ENCODE measurements at places on chromosomes 13 and 19.
A peak's percentile ranks its signal among the peaks of the same experiment; 100 is the strongest.

DNA sequence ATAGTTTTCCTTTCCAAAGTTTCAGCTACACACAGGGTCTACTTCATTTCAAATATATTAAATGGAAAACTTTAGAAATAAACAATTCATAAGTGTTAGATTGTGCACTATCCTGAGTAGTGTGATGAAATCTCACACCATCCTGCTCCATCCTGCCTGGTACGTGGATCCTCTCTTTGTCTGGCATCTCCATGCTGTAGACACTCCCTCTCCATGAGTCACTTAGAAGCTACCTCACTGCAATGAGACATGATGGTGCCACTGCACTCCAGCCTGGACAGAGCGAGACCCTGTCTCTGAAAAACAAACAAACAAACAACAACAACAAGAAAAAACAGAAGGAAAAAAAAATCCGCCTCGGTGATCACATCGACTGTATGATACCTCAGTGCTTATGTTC is 191.8 kb downstream of the PCCA start:
- peak; percentile 47 for DNase-seq

- peak; percentile 61 for DNase-seq
Observed at GRCh38 chr13:43303033-43303729, 279.8 kb downstream of the DNAJC15 start.

DNA sequence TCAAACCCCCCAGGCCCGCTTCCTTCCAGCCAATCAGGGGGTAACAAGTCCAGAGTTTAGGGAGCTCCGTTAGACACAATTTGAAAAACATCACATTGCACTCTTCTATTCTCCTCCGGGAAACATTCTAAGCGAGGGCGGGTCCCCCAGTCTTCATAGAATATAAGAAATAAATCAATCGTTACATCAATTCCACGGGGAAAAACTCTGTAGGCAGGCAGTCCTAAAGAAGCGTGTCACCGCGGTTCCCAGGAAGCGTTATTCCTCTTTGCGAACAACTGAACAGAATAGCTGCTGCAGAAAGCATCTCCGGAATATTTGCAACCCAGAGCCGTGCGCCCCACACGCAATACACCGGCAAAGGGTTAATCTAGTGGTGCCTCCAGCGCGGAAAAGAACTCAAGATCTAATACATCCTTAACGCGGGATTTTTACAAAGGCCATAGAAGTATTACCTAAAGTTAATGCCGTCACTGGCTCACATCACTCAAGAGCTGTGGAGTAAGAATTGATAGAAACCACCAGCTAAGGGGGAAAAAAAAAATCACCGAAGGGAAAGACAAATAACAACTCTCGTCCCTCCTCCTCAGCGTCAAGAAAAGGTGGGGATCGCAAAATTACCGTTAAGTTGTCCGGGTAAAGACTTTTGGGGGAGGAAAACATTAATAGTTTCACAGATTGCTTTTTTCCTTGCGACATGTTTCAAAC is 65.1 kb downstream of the KCNRG start:
- peak; percentile 52 for DNase-seq

DNA sequence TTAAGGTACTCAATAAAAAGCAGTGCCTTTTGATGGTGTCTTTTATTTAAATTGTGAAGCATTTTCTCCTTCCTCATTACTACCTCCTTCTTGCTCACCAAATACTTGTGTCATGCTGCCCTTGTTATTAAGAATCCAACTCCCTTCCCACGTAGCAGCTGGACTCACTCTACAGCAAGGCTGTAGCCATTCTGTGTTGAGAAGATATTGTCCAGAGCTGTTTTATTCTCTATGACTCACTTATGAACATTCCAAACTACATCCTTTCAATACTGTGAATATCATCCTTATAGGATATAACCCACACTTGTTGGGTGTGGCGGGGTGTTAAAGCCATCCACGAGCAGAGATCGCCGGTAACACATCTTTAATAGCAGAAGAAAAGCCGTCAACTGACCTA is 1671.5 kb upstream of the SLC10A2 start:
- DNase-seq, result peak; percentile 8

GRCh38 chr13:41352935-41353840 is 42.1 kb downstream of the NAA16 start:
- DNase-seq, result peak; percentile 67

DNA sequence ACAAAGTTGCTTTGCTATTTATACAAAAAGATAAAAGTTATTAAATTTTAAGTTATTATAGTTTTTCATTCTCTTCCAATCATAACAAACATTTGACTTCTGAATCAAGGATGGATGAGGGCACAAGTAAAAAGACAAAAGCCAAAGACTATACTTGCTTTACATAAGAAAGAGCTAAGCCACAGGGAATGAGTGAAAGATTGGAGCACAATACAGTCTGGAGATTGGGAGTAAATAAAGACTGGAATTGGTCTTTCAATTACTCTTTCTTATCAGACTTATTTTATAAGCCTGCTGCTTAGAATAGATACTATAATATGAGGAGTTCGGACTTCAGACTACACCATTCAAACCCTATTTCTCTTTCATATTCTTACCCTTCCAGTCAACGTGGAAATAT is 1874.1 kb upstream of the PRR20A start:
- DNase-seq, result no peak

DNA sequence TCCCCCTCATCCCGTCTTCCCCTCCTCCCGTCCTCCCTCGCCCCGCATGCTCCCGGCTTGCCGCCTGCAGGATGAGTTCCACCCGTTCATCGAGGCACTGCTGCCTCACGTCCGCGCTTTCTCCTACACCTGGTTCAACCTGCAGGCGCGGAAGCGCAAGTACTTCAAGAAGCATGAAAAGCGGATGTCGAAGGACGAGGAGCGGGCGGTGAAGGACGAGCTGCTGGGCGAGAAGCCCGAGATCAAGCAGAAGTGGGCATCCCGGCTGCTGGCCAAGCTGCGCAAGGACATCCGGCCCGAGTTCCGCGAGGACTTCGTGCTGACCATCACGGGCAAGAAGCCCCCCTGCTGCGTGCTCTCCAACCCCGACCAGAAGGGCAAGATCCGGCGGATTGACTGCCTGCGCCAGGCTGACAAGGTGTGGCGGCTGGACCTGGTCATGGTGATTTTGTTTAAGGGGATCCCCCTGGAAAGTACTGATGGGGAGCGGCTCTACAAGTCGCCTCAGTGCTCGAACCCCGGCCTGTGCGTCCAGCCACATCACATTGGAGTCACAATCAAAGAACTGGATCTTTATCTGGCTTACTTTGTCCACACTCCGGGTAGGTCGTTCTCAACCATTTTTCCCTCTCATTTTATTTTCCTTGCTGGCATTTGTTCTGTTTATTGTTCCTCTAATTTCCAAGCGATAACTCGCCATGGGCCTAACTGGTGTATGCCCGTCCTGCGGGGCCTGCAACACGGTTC is 29.8 kb downstream of the NFIX start:
- DNase-seq, result no peak

DNA sequence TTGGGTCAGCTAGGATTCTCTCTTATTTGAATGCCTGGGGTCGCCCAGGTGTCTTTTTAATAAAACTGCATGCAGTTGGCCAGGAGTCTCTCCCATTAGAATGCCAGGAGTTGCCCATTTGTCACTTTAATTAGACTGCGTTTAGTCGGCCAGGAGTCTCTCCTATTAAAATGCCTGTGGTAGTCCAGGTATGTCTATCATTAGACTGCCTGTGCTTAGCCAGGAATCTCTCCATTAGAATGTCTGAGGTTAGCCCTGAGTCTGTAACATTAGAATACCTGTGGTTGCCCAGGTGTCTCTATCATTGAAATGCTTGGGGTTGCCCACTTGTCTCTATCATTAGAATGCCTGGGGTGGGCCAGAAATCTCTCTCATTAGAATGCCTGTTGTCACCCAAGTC is 1470.9 kb downstream of the UQCRFS1 start:
- DNase-seq, result no peak

DNA sequence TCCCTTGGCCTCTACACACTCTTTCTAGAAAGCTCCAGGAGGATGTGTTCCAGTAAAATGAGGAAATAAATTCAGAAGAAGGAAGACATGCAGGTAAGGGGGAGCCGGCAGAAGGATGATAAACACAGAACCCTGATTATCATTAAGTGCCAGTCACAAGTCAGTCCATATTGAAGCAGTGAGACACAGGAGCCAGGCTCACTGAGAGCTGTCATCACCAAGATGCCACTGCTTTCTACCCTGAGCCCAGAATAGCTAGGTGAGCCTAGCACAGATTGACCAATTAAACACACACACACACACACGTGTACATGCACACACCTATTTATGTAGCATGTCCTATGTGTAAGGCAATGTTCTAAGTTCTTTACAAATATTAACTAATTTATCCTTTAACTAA is 211.4 kb upstream of the IPO5 start:
- DNase-seq, result no peak

GRCh38 chr19:35293363-35293739 is 1.4 kb downstream of the MAG start:
- no peak for DNase-seq

GRCh38 chr13:112984954-112985802 is 16.2 kb downstream of the MCF2L start:
- DNase-seq, result no peak

DNA sequence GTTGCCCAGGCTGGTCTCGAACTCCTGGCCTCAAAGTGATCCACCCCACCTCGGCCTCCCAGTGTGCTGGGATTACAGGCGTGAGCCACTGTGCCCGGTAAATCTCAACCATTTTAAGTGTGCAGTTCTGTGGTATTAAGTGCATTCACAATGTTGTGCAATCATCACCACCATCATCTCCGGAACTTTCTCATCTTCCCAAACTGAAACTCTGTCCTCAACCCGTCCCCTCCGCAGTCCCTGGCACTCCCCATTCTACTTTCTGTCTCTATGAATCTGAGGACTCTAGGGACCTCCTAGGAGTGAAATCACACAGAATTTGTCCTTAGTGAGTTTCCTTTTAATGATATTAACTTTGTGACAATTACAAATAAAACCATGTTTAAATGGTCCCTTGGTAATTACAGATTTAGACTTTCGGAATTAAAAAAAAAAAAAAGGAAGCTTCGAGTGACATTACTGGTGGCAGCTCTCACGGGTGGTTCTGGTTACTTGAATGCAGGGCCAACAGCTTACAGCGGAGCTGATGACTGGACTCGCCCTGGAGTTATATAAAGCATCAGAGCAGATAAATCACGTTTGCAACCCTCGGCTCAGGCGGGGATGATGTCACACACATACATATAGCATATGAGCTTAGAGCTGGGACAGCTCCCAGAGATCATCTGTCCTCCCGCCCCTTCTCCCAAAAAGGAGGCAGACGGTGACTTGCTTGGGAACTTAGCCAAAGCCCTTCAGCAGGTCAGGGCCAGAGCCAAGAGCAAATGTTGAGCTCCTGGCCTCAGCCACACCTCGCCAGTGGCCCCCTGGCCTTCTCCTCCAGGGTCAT is 89.8 kb downstream of the ZNF557 start:
- DNase-seq, result peak; percentile 91

DNA sequence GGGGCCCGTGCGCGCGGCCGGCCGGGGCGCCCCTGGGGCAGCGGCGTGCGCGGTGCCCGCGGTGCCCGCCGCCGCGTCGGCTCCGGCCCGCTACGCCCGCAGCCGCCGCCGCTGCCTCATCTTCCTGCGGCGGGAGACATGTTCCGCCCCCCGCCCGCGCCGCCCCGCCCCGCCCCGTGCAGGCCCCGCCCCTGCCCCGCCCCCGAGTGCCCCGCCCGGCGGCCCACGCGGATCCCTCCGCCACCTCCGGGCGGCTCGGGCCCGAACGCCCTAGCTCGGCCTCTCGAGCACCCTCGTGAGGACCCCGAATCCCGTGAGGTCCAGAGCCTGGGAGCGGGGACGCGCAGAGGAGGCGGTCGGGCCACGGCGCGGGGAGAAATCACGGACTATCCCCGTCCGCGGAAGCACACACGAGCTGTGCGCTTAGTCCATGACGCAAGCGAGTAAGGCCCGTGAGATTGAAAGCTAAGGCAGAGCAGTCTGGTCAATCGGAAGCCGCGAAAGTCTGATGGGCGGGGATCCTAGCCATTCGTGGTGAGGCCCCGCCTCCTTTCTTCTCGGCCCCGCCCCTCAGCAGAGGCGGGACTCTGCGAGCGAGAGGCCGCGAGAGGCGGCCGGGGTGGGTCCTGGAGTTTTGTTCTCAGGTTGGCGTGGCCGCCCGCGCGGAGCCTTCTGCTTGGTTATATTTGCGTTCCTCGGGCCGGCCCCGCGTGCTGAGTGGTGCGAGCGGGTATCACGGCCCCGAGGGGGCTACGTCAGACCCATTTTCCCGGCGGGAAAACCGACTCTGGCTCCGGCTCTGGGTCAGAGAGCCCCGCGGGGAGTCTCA is at the start of gene TCF3:
TCF3 (minus strand) TSS at position 145 of the 829 bp plus-strand sequence. CDS start 2,367 bp downstream, outside the sequence.
- DNase-seq, result peak; percentile 99

DNA sequence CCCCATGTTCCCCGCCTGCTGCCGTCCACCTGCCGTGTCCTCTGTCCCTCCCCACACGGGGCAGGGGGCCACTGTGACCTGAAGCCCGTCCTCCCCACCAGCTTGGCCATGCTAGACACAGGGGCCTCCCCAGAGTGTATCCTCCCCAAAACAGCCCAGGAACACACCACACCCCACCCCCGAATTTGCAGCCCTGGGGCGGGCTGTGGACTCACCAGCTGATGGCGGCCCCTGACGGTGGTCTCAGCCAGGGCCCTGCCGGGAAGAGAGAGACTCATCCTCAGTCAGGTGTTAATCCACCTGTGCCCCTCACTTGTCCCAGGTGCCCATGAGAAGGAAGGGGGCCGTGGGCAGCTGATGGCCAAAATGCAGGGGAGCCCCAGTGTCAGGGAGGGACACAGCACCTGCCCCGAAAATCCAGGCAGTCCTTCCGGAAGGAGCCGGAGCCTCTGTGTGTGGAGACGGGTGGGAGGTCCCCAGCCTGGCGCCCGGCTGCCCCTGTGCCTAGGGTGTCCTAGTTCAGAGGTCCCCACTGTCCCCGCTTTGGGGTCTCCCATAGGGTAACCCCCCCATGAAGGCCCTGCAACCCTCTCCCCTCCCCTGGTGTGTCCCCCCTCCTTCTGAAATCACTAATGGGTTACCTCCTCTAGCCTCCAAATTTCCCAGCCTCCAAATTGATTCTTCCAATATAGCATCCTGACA is 39.3 kb upstream of the TCF3 start:
- no peak for DNase-seq

- DNase-seq, result no peak
Observed at GRCh38 chr13:21336609-21337349, 122.3 kb downstream of the ZDHHC20 start.

DNA sequence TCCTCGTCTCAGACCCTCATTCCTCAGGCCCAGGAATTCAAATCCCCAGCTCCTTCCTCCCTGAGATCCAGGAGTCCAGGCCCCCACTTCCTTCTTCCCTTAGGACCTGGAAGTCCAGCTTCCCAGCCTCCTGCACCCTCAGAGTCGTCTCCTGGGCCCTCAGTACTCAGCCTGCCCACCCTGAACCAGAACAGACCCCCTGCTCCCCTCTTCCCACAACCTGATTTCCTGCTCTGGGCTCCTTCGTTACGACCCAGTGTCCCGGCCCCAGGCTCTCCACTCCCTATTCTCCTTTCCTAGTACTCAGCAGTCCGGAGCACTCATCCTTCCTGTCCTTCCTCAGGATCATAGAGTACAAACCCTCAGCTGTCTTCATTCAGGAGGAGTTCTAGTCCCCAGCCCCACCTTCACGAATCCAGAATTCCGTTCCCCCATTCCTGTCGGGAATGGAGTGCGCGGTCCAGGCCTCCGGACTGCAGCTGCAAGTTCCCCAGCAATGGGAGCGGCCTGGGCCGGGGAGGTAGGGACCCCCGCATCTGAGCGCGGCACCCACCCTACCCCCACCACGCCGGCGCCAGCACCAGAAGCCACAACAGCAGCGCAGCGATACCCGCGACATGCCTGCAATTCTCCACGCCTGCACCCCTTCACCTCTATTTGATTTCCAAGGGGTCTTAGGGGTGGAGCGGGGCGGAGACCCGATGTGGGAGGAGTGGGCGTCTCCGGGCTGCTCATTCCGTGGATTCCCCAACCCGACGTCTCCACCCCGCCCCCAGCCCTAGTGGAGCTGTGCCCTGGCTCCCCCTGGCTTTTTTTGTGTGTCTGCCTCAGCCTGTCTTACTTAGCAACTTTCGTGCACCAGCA is 12.7 kb downstream of the EGLN2 start:
- no peak for DNase-seq

Data from fibroblast of mammary gland (primary cell).